ENCODE measurements at places on chromosomes 7 and 10.

DNA sequence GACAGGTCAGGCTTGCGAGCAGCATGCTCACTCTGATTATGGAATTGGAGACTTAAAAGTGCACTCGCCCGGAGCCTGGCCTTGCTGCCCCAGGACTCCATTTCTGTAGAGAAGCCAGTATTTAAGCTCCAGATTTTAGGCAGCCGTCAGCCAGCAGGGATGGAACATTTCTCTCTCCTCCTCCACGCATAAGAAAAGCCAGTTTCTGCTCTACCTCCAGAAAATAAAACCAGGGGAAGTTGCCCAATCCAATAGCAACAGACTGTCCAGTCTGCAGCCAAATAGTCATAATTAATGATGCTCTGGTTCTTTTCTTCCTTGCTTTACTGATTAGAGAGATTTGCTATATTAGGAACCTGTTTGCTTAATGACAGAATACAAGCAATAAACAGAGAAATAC is 203.2 kb downstream of the GFRA1 start:
- DNase-seq, result no peak

GRCh38 chr10:48697821-48698764 is 13.4 kb downstream of the WDFY4 start:
- DNase-seq, result no peak

- no peak for DNase-seq
Observed at GRCh38 chr7:83996879-83997278, 197.7 kb downstream of the SEMA3A start.

- DNase-seq, result no peak
Observed at GRCh38 chr7:33998476-33998875, 93.1 kb downstream of the BMPER start.

DNA sequence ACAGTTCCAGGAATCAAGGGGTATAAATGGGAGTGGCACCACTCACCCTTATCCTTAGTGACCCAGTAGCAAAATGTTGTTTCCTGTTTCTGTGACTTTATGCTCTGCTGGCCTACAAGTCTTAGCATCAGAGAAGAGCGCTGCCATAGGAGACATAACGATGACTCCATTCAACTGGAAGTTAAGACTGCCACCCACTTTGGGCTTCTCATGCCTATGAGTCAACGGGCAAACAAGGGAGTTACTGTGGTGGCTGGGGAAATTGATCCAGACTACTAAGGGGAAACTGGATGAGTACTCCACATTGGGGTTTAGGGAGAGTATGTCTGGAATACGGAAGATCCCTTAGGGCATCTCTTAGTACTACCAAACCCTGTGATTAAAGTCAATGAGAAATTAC is 40.6 kb upstream of the PIK3CG start:
- no peak for DNase-seq

DNA sequence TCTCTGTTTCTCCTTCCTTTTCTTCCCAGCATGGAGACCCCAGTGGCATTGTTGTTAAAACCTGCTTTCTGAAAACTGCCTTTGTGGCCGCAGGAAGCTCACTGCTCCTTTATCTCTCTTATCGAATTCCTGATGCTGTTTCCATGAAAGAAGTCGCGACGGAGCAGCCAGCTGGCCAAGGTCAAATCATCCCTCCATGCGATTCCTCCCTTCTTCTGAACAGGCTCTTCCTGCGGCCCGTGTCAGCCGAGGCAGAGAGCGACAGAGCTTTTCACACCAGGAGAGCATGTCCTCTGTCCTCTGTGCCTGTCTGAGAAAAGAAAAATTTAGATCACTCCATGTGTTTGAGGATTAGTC is 242.1 kb upstream of the PITRM1 start:
- DNase-seq, result no peak

DNA sequence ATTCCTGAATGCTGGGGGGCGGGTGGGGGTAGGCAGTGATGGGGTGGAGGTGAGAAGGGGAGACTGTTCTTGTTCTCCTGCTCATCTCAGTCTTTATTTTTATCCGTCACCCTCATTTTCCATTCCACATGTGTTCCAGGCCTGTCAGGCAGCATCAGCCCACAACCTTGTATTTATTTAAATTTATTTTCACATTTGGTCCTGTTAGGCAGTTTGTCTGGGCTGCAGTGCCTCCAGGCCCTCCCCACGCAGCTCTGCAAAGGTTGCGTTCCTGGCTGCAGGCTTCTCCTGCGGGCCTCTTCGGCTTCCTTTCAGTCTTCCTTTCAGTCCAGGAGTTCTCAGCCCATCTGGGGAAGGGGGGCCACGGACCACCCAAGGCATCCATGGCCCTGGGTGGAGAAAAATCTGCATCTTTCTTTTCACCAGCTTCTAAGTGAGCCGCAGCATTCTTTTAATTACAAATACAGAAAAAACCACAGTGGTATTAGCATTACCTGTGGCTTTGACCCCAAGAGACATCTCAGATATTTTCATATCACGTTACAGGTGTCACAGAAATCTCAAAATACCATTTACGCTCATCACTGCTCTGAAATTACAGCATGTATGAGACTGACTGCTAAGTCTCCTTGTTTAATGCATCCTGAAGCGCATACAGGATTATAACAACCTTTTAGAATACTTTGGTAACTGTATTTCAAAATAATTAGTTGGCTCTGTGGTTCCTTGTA is 94.0 kb downstream of the C10orf105 start:
- DNase-seq, result no peak
